Fibroblast of upper back skin (primary cell): ENCODE measurements at places on chromosomes 2 and 18.

- DNase-seq = no peak
Observed at GRCh38 chr2:88036182-88036581, 19.4 kb downstream of the KRCC1 start.

- no peak for DNase-seq
Observed at GRCh38 chr2:239119346-239120126, 271.7 kb downstream of the TWIST2 start.

- DNase-seq = no peak
Observed at GRCh38 chr18:77133835-77134496, 1.4 kb upstream of the MBP start.

- DNase-seq = no peak
Observed at GRCh38 chr2:218996937-218997336, 3.7 kb upstream of the CRYBA2 start.

DNA sequence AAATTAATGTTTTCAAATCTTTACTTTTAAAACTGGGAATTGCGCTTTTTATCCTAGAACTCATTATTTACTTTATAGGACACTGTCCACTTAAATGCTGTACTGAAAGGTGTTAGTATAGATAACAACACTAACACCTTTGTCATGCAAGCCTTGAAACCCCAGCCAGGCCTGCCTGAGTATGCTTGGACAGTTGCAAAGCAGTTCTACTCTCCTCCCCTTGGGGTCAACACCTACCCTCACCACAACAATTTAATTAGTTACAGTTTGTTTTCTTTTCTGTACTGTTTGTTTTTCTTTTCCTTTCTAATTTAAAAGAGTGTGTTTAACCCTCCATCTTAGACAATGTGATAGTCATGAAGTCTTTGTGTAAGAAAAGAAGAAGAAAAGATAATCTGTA, 18.9 kb upstream of the FAM98A start:
- no peak for DNase-seq

- no peak for DNase-seq
Observed at GRCh38 chr18:72171596-72171995, 372.5 kb downstream of the CBLN2 start.

GRCh38 chr2:233413559-233414272, 59.4 kb downstream of the DGKD start:
- DNase-seq = peak; percentile 29

DNA sequence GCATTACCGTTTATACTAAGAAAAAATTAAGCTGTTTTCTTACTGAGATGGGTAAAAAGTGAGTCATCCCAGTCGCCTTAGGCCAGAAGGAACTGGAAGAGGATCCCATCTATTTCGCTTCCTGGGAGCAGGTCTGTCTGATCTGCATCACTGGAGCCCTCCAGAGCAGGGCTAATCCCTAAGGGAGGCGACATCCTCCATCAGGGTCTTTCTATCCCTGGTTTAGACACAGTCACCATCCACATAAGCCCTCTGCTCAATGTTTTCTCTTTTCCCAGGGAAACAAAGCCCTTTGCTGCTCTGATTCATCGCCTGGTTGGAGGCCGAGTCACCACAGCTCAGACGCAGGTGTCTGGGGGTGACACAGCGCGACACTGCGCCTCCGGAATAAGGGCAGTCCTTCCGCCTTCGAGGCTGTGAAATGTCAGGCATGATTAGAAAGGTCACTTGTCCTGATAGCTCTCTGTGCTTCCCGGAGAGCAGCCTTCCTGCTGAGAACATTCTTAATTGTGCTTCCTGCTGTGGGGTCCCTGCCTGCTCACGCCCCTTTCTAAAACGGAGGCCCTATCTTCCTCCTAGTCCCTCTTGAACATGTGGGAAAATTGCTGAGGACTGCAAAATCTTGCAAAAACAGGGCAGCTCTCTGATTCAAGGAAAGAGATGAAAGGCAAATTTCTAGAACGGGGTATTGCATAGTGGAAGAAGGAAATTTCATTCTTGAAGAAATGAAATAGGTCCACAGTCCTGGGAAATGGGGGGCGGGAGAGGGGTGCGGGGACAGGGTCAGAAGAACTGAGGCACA, 56.3 kb downstream of the MARCHF4 start:
- peak; percentile 51 for DNase-seq

GRCh38 chr18:1483385-1483784, 578.7 kb downstream of the ADCYAP1 start:
- DNase-seq = peak; percentile 1

- no peak for DNase-seq
Observed at GRCh38 chr2:226772389-226773179, 27.0 kb downstream of the IRS1 start.

GRCh38 chr2:171159372-171160118, 1.1 kb downstream of the TLK1 start:
- DNase-seq = peak; percentile 57

DNA sequence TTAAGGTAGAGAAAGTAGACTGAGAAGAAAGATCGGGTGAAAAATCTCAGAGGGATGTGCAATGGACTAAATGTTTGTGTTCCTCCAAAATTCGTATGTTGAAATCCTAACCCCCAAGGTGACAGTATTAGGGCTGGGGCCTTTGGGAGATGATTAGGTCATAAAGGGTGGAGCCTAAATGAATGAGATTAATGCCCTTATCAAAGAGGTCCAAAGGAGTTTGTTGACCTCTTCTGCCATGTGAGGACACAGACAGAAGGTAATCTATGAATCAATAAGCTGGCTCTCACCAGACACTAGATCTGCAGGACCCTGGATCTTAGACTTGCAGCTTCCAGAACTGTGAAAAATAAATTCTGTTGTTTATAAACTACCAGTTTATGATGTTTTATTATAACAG, 2.7 kb upstream of the NMI start:
- no peak for DNase-seq

- DNase-seq = no peak
Observed at GRCh38 chr2:44168681-44169154, at the start of gene PPM1B. PPM1B (plus strand) TSS chr2:44168875; CDS start chr2:44201200, 32,325 bp downstream.

GRCh38 chr2:54608224-54608623, 115.2 kb upstream of the EML6 start:
- DNase-seq = no peak

DNA sequence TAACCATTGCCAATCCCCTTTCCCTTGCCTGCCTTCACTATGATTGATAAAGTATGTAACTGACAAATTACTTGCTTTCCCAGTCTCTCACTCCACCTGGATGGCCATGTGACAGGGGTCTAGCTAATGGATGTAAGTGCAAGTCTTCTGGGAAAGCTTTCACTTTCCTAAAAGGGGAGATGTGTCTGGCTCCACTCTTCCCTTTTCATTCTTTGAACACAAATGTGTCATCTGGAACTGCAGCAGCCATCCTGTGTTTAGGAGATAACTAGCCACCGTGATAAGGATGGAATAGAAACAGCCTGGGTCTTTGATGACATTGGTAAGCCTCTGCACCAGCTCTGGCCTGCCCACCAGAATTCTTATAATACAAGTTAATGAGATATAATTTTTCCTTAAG, 38.2 kb downstream of the SNRPD1 start:
- no peak for DNase-seq

- DNase-seq = peak; percentile 45
Observed at GRCh38 chr2:37894601-37895000, 30.5 kb upstream of the RMDN2 start.

DNA sequence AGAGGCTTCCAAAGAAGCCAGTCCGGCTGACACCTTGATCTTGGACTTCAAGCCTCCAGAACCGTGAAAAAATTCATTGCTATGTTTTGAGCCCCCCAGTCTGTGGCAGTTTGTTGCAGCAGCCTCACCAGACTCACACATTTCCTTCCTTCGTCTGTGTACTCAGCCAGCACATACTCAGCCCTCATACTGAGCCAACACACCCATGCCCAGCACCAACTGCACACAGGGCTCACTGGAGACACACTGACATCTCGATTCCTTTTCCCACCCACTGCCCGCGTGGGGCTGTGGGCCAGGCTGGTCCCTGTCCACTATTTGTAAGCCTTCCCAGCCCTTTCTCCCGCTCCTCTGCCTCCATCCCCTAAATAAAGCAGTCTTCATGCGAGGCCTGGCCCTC, 24.1 kb upstream of the NMUR1 start:
- DNase-seq = no peak

- DNase-seq = peak; percentile 73
Observed at GRCh38 chr2:41853427-41854191, 194.2 kb upstream of the PKDCC start.

DNA sequence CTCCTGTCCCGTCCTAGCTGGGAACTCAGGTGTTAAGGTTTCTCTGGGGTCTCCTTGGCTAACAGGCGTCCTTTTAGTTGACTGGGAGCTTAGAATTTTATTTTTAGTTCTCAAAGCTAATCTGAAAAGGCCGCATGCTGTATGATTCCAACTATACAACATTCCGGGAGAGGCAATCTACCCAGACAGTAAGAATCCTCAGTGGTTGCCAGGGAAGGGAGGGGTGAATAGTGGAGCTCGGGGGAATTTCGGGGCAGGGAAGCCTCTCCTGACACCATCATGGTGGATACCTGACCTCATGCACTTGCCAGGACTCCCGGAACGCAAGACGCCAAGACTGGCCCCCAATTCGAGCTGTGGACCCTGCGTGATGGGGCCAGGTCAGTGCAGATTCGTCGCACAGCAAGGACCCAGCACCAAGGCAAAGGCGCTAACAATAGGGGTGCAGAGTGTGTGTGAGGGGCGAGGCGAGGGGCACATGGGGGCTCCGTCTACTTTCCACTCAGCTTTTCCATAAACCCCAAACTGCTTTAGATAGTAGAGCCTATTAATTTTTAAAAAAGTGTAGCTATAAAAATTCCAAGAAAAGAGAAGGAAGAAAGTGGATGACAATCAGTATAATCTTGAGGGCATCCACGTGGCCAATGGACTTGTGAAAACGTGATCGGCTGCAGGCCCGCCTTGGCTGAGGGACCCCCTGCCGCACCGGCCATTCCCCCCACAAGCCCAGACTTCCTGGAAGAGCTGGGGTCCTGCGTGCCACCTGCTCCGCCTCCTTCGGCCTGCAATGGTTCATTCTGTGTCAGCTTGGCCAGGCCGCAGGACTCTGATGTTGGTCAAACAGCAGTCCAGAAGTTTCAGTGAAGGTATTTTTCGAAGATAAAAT, 17.3 kb downstream of the PDCD1 start:
- DNase-seq = no peak

DNA sequence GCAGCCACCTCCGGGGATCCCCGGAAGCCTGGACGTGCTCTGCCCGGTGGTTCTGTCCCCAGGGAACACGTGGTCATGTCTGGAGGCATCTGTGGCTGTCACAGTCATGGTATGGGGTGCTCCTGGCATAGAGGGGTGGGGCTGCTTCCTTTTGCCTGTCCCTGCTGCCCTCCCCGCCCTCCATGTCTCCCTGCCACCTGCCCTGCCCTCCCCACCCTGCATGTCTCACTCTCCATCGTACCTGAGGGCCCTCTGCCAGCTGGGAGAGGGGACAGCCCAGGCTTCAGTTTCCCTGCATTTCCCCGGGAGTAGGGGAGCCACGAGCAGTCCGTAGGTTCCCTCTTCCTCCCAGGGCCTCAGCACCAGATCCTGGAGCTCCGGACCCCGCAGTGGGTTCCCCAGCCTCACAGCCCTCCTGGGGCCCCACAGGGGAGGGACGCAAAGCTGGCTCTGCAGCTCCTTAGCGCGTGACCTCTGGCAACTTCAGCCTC, 90.0 kb upstream of the CTDP1 start:
- no peak for DNase-seq

GRCh38 chr2:71466301-71467179, 13.2 kb downstream of the DYSF start:
- DNase-seq = no peak

- DNase-seq = no peak
Observed at GRCh38 chr18:79818631-79819030, 20.9 kb downstream of the KCNG2 start.

DNA sequence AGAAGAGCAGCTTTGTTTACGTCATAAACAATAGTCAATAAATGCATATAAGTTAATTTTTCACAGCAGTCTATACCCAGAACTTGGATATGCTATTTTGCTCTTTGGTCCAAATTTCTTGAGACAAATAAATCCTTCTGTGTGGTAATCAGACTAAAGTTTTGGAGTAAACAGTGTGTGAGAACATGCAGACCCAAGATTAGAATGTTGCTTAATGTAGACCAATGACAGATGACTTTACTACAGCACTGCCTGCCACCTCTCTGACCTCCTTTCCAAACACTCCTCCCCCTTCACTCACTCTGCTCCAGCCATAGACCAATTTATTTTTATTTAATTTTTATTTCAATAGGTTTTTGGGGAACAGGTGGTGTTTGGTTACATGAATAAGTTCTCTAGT, 115.3 kb upstream of the TANK start:
- no peak for DNase-seq

DNA sequence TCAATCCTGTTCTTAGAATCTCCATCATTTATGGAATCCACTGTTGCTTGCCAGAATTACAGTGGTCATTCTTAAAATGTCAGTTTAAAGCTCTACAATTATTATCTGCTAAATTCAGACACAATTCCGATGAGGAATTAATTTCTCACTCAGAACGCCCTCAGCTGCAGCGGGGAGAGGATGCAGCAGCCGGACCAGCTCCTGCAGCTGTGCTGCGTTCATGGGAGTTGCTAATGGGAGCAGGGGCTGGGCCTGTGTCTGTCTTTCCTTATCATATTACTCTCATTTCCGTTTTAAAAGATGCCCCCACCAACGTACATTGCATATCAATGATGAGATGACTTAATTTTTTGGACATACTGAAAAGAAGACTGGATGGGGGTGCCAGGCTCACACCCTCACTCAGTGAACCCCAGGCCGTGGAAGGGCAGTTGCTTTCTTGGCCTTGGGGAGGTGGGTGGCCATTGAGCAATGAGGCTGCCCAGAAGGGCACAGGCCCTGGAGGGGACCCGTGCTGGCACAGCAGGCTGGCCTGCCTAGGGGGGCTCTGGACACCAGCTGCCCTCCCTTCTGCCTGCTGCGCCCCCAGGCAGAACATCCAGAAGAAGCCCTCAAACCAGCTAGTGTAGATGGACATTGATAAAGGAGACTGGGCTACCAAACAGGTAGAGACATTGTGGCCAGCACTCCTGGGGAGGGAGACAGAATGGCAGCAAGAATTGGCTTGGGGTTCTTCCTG, 503.6 kb upstream of the MYT1L start:
- no peak for DNase-seq

DNA sequence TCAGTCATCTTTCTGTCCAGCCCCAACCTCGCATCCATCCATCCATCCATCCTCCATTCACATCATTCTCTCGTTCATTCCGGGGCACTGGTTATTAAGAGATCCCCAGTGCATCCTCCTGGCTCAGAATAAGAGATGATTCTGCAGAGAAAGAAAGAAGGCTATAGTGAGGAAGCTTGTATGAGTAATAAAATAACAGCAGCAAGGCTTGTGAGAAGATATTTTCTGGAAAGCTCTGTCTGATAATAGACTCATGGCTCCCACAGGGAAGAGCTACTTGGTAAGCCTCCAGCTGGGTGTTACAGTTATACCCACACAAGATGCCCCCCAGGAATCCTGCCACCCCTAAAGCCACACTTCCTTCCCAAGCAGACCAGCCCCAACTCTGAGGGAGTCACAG, 143.2 kb downstream of the MTCL1 start:
- DNase-seq = no peak
